ENCODE measurements at places on chromosomes 7 and 10.
A peak's percentile ranks its signal among the peaks of the same experiment; 100 is the strongest.

- DNase-seq = no peak
Observed at GRCh38 chr7:1386623-1387220, 72.5 kb downstream of the MICALL2 start.

- DNase-seq = no peak
Observed at GRCh38 chr10:129614341-129614740, 147.3 kb downstream of the MGMT start.

DNA sequence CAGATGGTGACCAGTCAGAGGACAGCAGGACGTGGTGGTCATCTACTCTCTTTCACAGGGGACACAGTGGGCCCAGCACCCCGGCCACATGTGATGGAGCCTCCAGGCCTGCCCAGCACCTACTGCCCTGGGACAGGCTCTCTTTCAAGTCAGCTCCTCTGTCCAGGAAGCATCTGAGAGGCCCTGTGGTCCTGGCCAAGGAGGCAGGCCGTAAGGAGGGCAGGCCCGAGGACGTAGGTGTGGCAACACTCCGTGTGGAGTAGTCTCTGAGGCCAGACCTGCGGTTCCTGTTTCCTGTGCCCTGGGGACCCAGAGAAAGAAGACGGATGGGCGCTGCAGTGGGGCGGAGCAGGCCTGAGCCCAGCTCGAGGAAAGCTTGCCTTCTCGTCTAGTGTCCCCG, 179.2 kb downstream of the EBF3 start:
- DNase-seq = no peak

- DNase-seq = no peak
Observed at GRCh38 chr7:129317450-129317849, 92.6 kb downstream of the AHCYL2 start.

DNA sequence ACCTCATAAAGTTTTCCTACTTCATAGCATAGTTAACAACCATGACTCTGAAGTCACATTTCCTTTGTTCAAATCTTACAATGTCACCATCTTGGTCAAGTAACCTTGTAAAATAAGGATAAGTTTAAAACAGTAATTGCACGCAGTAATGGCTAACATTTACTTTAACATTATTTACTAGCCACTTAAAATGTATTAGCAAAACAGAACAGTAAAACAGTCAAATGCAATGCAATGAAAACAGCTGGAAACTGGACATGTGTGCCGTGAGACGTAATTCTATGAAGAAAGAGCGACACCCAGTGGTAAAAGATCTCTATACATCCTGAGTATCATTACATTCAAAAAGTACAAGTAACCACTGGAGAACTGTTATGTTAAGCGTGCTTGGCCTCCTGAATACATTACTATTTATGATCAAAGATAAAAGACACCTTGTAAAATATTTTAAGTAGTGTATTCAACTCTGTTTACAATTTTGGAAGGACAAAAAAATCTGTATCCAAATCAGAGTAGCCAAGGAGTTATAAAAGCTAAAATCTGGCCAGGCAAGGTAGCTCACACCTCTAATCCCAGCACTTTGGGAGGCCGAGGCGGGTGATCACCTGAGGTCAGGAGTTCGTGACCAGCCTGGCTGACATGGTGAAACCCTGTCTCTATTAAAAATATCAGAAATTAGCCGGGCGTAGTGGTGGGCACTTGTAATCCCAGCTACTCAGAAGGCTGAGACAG, 27.2 kb downstream of the ATE1 start:
- DNase-seq = peak; percentile 67

- no peak for DNase-seq
Observed at GRCh38 chr10:21159669-21160068, 262.6 kb upstream of the NEBL start.

DNA sequence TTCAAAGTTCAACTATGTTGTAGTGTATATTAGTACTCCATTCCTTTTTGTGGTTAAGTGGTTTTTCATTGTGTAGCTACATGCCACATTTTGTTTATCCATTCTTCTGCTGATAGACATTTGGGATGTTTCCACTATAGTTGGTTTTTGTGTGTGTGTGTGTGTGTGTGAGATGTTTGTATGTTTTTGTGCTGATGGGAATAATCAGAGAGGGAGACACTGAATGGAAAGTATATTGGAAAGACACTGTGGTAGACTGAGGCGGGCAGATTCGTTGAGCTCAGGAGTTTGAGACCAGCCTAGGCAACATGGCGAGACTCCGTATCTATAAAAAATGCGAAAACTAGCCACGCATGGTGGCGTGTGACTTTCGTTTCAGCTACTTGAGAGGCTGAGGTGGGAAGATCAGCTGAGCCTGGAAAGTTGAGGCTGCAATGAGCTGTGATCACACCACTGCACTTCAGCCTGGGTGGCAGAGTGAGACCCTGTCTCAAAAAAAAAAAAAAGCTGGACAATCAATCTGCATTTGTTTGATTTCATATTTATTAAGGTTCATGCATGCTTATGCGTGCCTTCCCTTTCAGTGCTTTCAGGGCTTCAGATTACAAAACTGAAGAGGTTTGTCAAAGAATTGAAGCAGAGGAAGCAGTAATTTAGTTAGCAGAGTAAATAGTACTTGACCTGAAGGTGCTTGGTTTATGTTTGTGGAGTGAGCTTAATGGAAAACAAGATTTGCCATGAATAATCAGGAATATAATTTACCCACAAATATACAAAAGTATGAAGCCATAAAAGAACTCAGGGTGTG, 14.7 kb downstream of the SEC24C start:
- DNase-seq = no peak

- DNase-seq = no peak
Observed at GRCh38 chr10:70444744-70445143, 3.3 kb upstream of the NODAL start.

DNA sequence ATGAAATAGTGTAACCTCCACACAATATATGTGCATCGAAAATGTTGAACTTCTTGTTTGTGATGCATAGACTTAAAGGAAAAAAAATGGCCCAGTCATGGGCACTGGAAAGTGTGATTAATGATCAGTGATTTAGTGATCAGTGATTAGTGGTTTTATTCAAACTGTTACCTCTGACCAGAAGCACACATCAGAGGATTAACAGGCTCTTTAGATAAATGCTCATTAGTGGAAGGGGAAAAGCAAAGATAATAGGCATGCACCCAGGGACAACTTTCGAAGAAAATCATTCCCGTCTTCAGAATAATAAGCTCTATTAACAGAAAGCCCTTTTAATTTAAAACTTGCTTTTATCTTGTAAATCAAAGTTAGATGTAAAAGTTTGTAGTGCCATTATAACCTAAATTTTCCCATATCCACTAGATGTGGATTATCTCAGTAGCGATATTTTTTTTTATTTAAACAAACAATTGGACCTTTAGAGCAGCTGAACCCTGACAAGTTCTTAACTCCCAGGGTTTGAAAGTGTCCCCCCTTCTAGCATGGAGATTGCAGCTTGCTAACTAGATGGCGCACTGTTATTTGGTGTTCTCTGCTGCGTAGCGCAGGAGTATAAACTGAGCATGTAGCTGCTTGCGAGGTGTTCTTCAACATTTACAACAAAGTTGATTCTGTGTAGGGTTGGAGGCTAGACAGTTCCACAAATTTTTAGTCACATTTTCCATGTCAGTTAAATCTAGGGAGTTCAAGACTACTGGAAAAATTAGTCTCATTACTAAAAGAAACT, at the start of gene CREB5:
Gene CREB5, plus strand, starts transcription at position 643 of the 787 bp plus-strand sequence. CDS start 397 bp downstream, outside the sequence.
- no peak for DNase-seq

GRCh38 chr7:93011351-93012294, 106.2 kb downstream of the SAMD9 start:
- DNase-seq = peak; percentile 98

DNA sequence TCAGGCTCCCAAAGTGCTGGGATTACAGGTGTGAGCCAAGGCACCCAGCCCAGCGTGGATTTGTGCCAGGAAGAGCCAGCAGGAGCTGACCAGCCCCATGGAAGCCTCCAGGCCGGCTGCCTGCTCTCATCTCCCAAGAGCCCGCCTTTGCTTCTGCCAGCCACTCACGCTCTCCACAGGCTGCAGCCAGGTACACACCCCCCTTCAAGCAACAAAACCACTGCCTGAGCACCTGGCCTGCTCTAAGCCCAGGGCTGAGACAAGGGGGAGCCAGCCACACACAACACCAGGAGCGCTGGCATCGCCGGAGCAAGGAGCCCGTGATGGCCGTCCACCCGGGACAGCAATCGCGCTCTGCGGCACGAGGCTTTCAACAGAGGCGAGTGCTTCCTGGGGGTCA, 34.5 kb downstream of the MAD1L1 start:
- no peak for DNase-seq

DNA sequence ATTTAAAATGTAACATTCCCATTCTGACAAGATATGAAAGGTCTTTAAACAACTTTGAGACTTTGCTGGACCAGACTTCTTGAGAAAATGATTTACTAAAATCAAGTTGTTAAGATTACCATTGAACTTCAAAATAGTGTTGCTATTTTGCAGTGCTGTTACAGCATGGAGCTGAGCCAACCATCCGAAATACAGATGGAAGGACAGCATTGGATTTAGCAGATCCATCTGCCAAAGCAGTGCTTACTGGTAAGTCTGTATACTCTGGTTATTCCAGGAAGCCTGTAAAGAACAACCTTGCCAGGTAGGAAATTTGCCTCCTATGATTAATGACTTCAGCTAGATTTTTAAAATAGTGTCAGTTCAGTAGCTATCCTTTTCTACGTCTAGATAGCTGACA, 18.8 kb downstream of the TNKS2 start:
- DNase-seq = no peak

GRCh38 chr10:60413306-60414012, 23.8 kb upstream of the ANK3 start:
- DNase-seq = peak; percentile 12

DNA sequence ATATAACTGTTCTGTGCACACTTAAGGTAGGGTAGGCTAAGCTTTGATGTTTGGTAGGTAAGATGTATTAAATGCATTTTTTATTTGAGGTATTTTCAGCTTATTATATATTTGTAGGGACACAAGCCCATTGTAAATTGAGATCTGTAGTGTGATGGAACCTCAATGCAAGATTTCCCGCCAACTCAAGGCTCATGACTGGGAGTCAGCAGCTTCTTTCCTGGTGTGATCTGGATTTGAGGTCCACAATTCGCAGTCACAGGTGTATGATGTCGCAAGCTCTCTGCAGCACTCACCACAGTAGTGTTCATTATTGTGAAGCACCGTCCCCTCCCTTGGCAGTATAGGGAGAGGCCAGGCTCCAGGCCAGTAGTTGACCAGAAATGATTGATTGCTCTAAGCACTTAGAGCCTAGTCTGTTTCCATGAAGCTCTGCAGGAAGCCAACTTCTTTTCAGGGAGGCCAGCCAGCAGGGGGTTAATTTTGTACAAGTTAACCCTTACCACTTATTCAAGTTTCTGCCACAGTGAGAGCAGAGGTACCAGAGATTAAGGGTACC, 54.9 kb downstream of the SEM1 start:
- DNase-seq = no peak

- no peak for DNase-seq
Observed at GRCh38 chr10:34585422-34586112, 229.5 kb downstream of the PARD3 start.

DNA sequence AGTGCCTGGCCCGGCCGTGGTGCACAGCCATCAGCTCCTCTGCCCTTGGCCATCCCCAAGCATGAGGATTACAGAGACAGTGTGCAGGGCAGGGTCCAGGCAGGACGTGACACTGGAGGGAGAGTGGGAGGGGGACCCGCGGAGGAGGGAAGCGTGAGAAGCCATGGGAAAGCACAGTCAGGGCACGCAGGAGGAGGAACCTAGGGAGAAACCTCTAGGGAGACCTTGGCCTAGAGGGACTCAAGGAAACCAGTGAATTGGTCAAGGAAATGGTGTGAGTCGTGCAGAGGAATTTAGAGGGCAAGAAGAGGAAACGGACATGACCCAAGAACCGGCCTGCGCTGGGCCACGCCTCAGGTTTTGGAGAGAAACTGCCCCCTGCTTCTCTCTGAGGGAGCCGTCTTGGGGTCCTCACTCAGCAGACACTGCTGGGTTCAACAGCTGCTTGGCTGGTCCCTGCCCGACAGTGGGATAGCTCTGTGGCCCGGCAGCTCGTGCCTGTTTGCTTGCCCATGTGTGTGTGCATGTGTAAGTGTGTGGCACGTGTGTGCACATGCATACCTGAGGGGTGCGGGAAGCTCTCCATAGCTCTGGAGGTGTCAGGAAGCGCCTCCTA, 3.2 kb downstream of the OPN4 start:
- DNase-seq = no peak

GRCh38 chr10:12513003-12513365, 163.6 kb downstream of the CAMK1D start:
- no peak for DNase-seq

DNA sequence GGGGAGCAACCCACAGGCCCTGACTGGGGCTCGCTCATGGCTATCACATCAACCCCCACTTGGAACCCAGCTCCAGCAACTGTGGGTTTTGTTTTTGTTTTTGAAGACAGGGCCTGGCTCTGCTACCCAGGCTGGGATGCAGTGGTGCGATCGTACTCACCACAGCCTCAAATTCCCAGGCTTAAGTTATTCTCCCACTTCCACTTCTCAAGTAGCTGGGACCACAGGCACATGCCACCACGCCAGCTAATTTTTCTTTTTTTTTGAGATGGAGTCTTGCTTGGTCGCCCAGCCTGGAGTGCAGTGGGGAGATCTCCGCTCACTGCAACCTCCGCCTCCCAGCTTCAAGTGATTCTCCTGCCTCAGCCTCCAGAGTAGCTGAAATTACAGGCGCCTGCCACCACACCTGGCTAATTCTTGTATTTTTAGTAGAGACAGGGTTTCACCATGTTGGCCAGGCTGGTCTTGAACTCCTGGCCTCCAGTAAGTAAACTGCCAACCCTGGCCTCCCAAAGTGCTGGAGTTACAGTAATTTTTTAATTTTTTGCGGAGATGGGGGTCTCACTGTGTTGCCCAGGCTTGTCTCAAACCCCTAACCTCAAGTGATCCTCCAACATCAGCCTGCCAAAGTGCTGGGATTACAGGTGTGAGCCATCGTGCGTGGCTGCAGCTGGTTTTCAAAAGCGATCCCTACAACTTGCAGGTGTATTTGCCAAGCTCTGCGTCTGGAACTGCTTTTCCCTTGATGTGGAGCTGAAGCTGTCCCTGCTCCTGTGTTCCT, 228.7 kb downstream of the SKIDA1 start:
- no peak for DNase-seq

DNA sequence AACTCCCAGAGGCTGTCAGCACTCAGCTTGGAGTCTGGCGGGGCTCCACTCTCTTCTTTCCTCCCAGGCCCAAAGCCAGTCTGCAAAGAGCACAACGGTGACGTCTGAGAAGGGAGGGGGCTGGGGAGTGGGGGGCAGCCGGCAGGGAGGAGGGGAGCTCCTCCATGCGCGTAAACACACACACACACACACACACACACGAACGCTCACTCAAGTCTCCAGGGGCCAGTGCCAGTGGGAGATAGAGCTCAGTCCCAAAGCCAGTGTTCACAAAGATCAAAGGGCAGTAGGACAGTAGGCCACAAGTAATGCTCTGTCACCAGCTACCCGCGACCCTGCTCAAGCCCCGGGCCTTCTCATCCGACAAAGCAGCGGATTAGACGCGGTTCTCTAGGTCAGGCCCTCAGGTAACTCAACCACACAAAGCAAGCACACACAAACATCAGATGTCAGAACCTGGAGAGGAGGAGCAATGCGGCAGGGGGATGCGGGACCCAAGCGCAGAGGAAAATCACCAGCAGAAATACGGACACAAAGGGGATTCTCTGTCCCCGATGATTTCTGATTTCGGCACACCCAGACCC, 19.9 kb downstream of the TCAF1 start:
- peak; percentile 62 for DNase-seq

- no peak for DNase-seq
Observed at GRCh38 chr7:151813445-151813844, 63.5 kb downstream of the PRKAG2 start.

GRCh38 chr10:109430043-109430760, 493.1 kb downstream of the XPNPEP1 start:
- DNase-seq = peak; percentile 56

GRCh38 chr10:35768011-35768410, 125.9 kb upstream of the FZD8 start:
- no peak for DNase-seq

- no peak for DNase-seq
Observed at GRCh38 chr7:83786858-83787257, 137.9 kb upstream of the SEMA3E start.

Data from fibroblast of upper back skin (primary cell).